ENCODE measurements at places on chromosomes 5 and 9. TPM values are rescaled to one million over a fixed set of nuclear protein-coding genes. Genes with fewer than 3 reads are reported as not detected.

- no peak for DNase-seq
These were observed 29.6 kb downstream of the CAPSL start for GRCh38 chr5:35908814-35909213.

DNA sequence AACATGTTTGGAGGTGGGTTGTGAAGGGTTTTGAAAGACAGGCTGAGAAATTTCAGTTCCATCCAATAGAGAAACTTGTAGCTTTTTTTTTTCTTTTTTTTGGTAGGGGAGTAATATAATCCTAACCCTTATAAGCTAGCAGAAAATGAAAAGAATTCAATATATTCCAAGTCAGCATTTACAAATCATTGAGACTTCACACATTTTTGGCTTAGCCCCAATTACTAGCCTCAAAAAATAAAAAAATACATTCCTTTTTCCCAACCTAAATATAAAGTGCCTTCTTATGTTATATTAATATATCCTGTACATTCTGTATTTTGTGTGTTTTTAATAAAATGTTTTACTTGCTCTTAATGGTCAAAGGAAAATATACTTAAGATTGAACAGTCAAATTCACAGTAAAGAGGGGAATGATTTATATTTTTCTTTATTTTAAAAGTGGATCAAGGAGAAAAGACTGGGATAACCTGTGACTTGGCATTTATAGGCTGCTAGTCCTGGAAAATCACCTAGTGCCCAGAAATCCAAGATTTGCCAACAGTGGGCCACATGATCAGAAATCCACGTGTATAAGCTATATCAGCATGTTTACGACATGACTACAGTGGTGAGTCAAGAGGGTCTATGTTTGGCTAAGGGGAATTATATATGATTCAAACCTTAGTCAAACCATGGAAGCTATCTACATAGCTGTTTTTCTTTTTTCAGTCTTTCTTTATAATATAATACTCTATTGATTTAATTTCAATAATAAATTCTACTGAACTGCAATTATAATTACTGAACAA, 14.5 kb downstream of the HACD4 start:
- no peak for DNase-seq

GRCh38 chr9:117091529-117091928, 323.3 kb downstream of the ASTN2 start:
- no peak for DNase-seq

GRCh38 chr9:99693888-99694287, 127.8 kb upstream of the NR4A3 start:
- no peak for DNase-seq

- DNase-seq: no peak
These were observed 12.9 kb upstream of the AJM1 start for GRCh38 chr9:136829412-136829811.

DNA sequence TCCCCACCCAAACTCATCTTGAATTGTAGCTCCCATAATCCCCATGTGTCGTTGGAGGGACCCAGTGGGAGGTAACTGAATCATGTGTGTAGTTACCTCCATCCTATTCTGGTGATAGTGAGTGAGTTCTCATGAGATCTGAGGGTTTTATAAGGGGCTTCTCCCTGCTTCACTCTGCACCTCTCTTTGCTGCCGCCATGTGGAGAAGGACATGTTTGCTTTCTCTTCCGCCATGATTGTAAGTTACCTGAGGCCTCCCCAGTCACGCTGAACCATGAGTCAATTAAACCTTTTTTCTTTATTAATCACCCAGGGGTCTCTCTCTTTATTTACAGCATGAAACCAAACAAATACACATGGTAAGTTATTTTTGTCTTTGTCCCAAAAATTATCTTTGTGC, 726.1 kb downstream of the CDH18 start:
- DNase-seq: no peak

DNA sequence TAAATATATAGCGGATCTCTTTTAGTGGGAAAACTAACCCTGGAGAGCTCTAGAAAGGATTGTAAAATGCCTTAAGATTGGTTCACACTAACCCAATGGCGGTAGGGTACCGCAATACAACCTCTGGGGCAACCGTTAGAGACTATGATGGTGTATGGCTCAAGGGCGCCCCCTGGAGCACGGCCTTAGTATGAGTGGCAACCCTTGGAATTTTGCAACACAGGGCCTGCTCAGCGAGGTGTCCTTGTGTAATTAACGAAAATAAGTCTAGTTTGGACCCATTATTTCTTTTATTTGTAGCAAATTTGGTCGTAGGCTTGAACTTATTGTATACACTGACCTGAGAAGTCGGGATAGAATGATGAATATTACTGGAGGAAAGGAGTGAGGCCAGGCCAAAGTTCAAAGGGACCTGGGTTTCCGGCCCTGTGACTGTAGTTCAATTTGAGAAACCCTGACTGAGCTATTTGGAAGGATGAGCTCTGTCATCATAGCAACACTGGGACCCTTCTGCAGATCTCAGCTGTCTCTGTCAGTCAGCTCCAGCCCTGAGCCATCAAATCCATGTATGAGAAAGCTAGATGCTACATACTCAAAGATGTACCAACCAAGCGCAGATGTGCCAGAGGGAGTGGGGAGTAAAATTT, 54.8 kb downstream of the CAMK4 start:
- peak; percentile 73 for DNase-seq

- no peak for DNase-seq
These were observed 260.8 kb downstream of the AUH start for GRCh38 chr9:91100878-91101450.

GRCh38 chr5:95083606-95084005, 201.3 kb downstream of the MCTP1 start:
- no peak for DNase-seq

DNA sequence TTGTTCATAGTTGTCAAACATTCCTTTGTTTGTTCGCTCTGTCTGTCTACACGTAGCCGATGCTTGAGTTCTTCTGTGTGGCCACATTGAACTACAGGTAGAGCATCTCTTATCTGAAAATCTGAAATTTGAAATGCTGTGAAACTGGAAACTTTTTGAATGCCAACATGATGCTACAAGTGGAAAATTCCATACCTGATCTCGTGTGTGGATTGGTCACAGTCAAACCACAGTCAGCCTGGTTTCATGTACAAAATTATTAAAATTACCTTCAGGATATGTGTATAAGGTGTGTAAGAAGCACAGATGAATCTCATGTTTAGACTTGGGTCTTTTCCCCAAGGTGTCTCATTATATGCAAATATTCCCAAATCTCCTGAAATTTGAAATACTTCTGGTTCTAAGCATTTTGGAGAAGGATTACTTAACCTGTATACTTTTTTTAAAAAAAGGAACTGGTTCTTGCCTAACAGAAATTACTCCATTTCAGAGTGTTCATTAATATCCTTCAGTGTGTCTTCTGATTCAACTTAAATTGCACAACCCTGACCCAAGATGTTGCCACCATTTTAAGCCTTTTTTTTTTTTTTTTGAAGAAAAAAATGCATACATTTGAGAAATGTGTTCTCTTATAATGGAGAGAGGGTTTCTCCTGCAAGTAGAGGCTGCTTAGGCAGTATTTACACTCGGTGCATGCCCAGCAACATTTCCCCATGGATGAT, 254.3 kb downstream of the MAST4 start:
- DNase-seq: no peak

DNA sequence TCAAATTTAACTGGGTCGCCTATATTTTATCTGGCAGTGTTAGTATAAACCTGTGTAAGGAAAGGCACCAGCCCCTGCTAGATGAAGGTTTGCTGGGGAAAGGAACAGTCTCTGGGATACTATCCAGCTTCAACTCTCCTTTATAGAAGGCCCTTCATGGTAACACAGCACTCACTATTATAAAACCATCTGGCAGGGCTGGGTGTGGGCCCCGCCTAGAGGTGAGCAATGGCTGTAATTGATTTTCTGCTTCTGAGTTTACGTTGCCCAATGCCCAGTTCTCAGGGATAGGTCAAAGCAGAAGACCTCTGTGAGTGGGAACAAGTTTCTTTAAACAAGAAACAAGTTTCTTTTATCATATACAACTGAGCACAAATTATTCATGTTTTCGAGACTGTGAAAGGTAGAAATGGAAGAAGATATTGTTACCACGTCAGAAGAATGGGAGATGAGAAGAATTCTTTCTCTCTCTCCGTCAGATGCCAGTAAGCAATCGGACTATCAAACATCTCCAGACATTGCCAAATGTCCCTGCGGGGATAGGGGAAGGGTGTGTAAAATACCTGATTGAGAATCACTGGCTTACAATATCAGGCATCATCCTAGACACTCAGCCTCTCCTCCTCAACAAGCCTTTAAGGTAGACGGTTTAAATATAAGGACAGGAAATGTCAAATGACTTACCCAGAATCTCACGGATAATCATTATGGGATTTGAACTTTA, 205.9 kb downstream of the PDZD2 start:
- DNase-seq: no peak

DNA sequence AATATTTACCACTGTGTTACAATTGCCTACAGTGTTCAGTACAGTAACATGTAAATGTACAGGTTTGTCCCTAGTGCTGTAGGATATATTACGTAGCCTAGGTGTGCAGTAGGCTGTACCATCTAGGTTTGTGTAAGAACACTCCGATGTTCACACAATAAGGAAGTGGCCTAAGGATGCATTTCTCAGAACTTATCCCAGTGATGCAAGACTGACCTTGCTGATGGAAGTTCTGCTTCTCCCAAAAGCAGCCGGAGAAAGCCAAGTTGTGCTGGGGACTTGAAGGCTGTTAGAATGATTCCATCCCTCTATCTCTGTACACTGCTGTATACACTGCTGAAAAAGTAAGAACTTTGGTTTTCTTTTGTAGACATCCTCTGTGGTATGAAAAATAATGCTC, 21.6 kb downstream of the NEUROG1 start:
- DNase-seq: no peak

DNA sequence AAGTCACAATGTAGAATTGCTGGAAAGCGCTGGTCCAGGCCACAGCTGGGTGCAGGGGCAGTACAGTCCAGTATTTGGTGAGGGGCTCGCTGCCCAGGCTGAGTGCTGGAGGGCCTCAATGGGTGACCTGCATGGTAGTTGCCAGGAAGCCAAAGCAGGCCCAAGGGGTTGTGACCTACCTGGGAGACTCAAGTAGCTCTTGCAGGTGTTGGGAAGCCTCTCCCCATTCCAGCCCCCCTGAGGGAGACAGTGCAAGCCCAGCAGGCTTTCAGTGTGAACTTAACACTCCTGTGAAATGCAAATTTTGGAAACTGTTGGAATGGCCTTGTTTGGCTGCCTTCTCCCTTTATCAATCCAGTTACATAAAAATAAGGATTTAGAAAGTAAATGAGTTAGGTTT, 13.9 kb downstream of the KDM4C start:
- DNase-seq: no peak

DNA sequence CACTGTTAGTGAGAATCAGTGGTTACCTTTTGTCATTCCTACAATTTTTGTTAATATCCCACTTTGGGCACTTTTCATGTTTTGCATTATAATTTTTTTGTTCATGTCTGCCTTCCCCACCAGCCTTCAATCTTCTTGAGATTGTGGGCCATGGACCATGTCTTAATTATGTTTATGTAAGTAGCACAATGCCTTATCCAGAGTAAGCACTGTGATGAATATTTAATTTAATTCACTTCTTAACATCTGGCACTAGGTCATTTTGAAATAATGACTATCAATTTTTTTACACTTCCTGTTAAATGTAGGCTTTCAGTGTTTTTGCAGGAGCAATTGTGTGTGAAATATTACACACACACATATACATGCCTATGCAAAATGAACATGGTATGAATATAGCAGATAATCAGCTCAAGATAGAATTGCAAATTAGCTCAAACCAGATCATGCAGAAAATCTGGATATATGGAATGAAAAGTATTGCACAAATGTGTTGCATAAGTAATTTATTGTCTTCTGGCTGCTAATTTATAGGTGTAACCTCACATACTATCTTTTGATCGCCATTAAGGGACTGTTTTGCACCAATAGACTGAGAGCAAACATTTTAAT, 5.3 kb upstream of the SHOC1 start:
- no peak for DNase-seq

DNA sequence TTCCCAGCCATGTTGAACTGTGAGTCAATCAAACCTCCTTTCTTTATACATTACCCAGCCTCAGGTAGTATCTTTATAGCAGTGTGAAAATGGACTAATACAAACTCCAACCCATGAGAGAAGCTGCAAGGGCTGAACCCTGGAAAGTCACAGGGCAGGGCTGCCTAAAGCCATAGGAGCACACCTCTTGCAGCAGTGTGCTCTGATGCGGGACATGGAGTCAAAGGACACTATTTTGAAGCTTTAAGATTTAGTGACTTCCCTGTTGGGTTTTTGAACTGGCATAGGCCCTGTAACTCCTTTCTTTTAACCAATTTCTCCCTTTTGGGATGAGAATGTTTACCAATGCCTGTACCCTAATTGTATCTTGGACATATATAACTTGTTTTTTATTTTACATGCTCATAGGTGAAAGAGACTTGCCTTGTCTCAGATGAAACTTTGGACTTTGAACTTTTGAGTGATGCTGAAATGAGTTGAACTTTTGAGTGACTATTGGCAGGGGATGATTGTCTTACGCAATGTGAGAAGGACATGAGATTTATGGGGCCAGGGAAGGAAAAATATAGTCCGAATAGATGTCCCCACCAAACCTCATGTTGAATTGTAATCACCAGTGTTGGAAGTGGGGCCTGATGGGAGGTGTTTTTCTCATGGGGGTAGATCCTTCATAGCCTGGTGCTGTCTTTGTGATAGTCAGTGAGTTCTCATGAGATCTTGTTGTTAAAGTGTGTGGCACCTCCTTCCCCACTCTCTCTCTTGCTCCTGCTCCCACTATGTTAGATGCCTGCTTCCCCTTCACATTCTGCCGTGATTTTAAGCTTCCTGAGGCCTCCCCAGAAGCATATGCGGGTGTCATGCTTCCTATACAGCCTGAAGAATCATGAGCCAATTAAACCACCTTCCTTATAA, 159.5 kb upstream of the SPEF2 start:
- DNase-seq: no peak

- no peak for DNase-seq
These were observed 299.1 kb upstream of the EFNA5 start for GRCh38 chr5:107969847-107970246.

DNA sequence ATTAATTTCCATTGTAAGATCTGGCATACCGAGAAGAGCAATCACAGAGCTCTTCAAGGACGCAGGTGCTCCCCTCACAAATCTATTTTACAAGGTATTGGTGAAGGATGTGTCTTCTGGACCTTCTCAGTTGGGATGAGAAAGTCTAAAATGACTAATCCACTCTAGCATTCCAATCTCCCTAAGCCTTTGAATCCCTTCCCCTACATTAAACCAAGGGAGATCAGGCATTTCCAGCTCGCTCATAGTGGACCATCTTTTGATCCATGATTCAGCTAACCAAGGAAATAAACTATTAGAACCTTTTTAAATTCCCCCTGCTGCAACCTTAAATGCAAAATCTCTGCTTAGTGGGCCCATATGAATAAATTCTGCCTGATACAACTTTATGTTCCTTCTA, 95.9 kb upstream of the FBN2 start:
- DNase-seq: no peak

IRGM gene
- not detected for total RNA-seq

ERBIN gene
- total RNA-seq: 50.8 TPM

GABRG2 gene
- 1.2 TPM for total RNA-seq

GDNF gene
- total RNA-seq: not detected

PAXX gene
- 140 TPM for total RNA-seq

GGTA1 gene
- not detected for total RNA-seq

SMIM27 gene
- 8.9 TPM for total RNA-seq

CCL27 gene
- not detected for total RNA-seq

SUSD1 gene
- 37.4 TPM for total RNA-seq

SLC25A48 gene
- 0.33 TPM for total RNA-seq

IL13 gene
- not detected for total RNA-seq

DNAH5 gene
- not detected for total RNA-seq
